ENCODE measurements at places on chromosomes 1 and 21.

GRCh38 chr1:47751996-47752451, 245.2 kb downstream of the TRABD2B start:
- no peak for DNase-seq

DNA sequence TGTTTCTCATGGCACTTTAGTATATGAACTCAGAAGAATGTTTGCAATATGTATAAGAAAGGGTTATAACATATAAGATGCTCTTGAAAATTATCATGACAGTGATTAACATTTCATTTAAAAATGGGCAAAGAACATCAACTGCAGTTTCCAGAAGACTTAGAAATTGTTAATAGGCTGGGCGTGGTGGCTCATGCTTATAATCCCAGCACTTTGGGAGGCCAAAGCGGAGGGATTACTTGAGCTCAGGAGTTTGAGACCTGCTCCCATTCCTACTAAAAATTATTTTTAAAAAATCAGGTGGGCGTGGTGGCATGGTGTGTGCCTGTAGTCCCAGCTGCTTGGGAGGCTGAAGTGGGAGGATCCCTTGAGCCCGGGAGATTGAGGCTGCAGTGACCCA, 23.1 kb downstream of the MTF2 start:
- DNase-seq, result no peak

DNA sequence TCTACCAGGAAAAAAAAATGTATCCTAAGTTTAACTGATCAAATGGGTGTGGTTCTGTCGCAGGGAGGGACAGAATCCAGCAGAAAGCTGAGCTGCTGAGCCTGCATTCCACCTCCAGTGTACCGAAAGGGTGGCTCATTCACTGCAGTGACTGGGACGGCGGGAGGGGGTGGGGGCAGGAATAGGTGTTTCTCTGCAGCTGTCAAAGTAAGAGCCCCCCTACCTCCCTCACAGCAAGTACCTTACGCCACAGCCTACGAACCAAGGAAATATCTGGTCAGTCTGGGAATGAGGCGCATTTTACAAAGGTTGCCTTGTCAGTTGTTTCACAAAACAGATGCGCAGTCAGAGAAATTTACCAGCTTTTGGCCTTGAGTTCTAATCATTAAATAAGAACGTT, 1.7 kb downstream of the S100B start:
- DNase-seq, result no peak

GRCh38 chr21:18249672-18250071, 5.0 kb downstream of the CHODL start:
- DNase-seq, result no peak

DNA sequence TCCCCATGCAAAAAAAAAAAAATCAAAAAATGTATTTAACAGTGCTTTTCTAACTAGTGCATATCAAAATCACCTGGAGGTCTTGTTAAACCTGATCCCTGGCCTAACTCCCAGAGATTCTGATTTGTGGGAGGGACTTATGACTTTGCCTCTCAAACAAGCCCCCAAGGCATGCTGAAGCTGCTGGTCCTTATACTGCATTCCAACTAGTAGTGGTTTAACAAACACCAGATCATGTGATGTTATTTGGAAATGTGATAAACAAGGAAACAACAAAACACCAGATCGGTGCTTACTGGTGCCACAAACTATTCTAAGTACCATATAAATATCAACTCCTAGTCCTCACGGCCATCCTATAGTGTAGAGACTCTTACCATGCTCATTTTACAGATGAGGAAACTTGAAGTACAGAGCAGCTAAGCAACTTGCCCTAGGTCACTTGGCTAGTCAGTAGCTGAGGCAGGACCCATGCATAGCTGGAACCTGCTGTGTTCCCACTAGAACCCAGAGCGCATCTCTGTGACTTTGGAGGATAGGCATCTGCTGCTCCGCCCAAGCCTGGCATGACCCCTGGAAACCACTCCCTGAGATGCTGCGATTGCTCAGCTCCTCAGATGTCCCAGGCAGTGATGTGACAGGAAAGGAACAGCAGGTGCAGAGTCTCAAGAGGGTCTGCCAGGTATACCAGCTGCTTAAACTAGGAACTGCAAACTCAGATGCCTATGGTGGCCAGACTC, 38.1 kb downstream of the SOX13 start:
- DNase-seq, result no peak

GRCh38 chr21:37467082-37467481, 100.5 kb downstream of the DYRK1A start:
- no peak for DNase-seq

DNA sequence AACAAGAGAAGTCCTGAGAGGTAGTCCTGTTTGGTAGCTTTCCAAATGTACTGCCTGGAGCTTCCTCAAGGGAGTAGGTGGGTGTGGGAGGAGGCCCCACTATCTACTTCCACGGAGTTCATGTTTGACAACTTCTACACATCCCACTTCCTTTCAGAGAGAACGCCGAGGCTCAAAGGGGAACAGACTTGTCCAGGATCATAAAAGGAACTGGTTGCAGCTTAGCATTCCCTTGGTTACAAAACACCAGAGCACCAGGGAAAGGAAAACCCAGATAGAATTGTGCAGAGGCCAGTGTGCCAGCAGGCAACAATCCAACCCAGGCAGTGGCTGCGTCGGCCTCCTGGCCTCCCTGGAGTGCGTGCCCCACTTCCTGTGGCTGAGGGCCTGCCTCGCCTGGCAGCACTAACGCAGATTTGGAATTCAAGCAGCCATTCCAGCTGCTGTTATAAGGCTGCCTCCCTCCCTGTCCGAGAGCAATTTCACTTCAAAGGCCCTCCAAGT, 4.2 kb upstream of the RAP1GAP start:
- DNase-seq, result peak; percentile 51

GRCh38 chr1:40380817-40381216, 7.3 kb downstream of the SMAP2 start:
- DNase-seq, result no peak

Data from HFFc6 (cell line).